ENCODE measurements at places on chromosomes 5 and 9.

DNA sequence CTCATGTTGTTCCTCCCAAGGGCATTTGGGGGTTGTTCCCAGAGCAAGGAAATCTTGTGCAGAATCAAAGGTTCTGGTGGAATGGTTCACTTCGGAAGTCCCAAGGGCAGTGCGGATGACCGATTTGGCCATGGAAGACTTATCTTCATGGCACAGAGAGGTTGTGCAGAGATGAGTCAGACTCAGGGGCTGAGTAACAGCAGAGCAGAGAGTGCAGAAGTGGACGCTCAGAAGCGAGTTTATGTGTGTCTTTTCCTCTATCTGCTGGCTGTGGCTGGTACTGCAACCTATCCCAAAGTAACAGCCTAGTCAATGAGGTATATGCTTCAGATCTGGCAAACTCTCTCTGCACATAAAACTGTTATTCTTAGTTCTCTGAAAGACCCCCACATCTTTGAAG is 118.1 kb downstream of the DPYSL3 start:
- DNase-seq: peak; percentile 1

DNA sequence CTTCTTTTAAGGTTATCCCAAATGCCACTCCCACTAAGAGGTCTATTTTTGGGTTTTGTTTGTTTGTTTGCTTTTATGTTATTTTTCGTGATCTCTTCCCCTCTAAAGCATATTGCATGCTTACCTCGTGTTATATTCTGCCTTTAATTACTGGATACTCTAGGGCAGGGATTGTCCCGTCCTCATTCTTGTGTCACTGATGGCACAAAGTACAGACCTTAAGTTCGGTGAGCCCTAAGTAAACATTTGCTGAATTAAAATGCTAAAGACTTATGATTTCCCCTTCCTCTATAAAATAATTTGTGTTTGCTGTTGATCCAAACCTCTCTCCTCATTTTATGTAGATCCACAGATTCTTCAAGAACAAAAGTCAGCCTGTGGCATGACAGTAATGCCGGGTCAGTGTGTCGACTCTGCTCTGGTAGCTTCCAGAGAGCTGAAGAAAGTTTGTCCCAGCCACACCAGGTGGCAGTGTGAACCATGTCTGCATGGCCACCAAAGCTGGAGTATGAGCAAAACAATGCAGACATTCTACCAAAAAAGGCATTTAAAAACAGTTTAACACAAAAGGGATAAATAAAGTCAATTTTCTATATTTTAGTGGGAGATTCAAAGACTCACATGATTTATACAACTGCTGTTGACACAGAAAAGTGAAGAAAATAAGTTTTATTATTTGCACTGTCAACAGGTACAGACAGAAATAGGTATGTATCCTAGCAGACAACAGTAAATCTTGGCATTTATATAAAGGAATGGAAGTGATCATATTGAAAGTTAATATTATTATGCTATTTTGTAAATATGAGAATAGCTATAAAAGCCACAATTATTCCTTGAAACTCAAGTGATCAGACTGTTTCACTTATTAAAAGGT is 17.9 kb upstream of the POC5 start:
- no peak for DNase-seq

DNA sequence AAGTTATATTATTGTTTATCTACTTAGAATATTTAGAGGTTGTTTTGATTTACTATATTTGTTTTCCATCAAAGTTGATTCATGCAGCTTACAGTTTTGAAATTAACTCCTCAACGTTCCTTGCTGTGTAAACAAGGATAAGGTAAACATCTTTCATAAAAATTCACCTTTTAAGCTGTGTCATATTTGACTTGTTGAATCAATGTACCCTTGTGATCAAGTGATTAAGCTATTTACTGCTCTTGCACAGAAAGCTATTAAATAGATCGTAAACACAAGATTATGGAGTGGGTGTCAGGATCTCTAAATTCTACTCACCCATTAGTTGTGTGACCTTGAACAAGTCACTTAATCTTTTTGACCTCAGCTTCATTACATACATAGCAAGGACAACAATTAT is 2054.0 kb upstream of the NUDT12 start:
- no peak for DNase-seq

DNA sequence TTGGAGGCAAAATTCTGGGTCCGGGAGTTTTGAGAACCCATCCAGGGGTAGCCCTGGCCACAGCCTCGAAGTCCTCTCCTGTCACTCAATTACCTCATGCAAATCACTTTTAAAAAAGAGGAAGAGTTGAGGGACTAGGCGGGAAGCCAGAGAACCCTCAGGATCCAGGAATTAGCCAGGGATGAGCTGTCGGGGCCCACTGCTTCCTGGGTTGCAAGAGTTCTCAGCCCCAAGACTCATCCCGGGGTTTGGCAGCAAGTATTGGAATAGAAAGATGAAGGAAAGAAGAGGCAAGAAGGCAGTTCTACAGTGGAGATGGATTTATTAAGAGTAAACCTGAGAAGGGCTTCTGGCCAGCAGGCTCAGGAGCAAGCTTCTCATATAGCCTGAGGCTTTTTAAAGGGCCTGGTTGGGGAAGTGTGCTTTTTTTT is 25.6 kb downstream of the C9orf50 start:
- no peak for DNase-seq

GRCh38 chr5:137753691-137754187 is 424 bp downstream of the HNRNPA0 start:
- peak; percentile 17 for DNase-seq

DNA sequence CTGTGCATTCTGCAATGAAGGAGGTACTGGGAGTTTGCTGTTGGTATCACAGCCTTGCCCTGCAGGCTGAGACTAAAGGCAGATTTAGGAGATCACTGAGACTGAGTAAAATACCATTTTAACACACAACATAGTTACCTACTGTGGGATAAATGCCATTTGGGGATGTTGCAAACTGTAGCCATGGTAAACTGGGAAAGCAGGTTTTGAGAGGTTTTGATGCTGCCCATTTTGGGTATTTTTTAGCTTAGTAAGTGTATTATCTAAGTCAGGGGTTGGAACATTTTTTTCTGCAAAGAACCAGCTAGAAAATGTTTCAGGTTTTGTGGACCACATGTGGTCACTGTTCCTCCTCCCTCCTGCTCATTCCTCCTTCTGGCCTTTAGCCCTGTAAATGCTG is 108.9 kb downstream of the EHMT1 start:
- no peak for DNase-seq

GRCh38 chr5:893711-894110 is 1.0 kb downstream of the TRIP13 start:
- DNase-seq: no peak

- DNase-seq: no peak
Observed at GRCh38 chr5:108345541-108346171, 36.2 kb downstream of the FBXL17 start.

GRCh38 chr9:95029288-95029687 is 288.2 kb downstream of the FANCC start:
- DNase-seq: no peak

DNA sequence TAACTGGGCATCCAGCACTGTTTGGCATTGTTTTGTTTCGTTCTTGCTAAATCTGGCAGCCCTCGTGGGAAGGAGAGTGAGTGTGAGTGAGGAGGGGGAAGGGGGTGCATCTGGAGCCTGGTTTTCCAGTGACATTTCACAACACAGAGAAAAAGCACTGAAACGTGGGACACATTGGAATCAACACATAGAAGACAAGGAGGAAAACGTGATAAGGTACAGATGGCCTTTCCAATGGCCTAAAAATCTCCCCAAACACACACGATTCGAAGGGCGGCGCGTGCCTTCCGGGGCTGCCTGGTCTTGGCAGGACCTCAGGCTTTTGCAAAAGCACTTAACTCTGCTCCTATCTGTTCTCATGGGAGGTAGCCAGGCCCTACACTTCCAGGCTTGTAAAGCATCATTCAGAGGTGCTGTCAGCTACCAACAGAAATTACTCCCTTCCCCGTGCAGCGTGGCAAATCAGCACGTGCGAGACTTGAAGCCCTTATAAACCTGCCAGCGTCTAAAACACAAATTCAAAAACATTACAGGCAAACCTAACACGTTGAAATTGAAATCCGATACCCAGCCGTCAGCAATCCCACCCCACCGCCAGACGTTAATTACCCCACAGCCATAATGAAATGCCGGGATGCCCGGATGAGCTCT is 129.4 kb downstream of the OLFM1 start:
- DNase-seq: no peak

- no peak for DNase-seq
Observed at GRCh38 chr5:100827481-100827889, 75.6 kb downstream of the ST8SIA4 start.

DNA sequence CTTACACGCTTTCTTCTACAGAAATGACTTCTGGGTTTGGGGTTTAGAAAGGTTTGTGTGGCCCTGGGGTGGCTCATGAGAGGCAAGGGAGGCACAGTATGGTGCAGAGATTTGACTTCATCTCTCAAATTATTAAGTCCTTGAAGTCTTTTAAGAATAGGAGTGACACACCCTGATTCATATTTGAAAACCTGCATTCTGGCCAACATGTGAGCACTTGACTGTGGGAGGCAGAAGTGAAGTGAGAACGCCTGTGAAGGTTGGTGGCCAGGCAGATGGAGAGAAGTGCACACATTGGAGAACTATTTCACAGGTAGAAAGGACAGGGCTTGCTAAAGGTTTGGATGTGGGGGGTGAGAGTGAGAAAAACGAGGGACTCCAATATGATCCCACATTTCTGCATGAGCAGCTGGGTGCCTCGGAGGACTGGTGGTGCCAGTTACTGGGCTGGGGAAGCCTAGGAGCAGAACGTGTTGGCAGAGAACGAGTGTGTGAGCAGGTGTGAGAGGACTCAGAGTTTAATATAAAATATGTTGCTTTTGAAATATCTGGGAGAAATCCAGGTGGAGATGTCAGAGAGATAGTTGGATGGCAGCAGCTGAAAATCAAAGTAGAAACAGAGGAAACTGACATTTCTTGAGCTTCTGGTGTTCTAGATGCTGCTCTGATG is 240.0 kb upstream of the ADAMTSL1 start:
- no peak for DNase-seq

DNA sequence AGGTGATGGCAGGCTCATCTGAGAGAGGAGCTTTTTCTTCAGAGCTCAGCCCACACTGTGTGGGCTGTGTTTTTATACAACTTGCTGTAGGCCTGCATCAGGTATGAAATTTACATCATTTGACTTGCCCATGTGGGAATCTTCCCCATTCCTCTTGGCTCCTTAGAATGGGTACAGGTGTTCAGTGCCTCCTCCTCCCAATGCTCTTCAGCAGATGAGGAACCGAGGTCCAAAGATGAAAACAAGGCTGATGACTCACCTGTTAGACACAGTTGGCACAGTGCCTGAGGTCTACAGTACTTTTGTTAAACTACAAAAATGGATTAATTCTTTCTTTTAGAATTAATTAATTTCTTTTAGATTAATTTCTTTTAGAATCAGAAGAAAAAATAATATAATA is 20.8 kb downstream of the PAPPA start:
- DNase-seq: no peak

- no peak for DNase-seq
Observed at GRCh38 chr5:134131165-134131564, 16.7 kb downstream of the TCF7 start.

GRCh38 chr5:34930870-34931269 is 1.5 kb downstream of the DNAJC21 start:
- DNase-seq: no peak

- DNase-seq: no peak
Observed at GRCh38 chr9:126702151-126703001, 88.6 kb downstream of the LMX1B start.

GRCh38 chr9:82949203-82949602 is 113.7 kb downstream of the RASEF start:
- no peak for DNase-seq

DNA sequence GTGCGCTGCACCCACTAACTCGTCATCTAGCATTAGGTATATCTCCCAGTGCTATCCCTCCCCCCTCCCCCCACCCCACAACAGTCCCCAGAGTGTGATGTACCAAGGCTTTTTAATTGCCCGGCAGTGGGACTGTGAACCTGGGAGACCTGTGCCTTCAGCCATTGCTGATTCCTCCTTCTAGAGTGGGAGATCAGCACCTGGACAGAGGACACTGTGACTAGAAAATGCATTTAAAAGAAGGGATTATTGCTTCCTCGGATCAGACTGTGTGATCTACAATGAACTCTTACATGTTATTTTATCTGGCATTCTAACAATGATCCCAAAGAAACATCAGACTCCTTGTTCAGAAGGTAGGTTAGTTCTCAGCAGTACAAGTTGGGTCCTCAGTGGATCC is 25.9 kb downstream of the CTSL start:
- DNase-seq: no peak

GRCh38 chr5:65563777-65564176 is 681 bp downstream of the PPWD1 start:
- no peak for DNase-seq

DNA sequence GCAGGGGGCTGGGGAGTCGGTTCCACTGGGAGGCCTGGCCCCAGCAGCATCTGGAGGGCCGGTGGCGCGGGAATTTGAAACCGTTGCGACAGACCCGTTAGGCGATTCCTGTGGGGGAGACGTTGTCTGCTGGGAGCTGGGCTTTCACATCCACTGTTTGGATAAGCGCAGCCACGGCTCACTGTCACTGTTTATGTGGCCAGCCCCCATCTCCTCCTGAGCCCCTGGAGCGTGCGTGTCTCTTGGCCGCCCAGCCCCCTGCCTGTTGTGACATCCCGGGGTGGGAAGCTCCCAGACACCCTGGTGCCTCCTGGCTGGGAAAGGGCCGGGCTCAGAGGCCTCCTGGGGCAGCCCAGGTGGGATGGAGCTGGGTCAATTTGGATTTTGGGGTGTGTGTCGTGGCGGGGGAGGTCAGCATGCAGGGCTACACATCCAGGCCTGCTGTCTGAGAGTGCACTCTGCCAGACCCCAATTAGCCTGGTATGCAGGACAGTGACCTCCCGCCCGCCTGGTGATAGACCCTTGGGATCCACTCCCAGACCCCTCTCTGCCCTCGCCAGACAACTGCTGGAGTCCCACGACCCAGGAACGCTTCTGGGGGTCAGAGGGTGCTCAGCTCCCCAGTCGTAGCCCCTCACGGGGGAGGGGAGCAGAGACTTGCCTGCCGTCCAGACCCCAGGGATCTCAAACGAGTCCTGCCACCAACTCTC is 62.0 kb upstream of the RNU6ATAC start:
- DNase-seq: no peak

GRCh38 chr5:56440871-56441740 is 208.0 kb upstream of the ANKRD55 start:
- DNase-seq: peak; percentile 17

DNA sequence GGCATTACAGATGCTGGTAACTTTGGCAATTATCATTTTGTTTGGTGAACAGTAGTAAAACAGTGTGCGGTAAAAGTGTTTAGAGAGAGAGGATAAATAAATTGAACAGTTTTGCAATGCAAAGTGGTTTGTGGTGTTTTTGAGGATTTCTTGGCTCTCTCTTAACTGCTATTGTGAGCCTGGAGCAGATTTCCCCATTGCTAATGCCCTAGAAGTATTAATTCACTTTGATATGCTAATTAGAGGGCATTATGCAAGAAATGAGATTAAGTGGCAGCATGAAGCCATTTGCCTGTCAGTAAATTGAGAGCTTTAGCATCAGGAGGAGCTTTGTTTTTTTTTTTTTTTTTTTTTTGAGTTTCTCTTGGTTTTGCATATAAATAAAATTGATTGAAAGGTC is 8.2 kb downstream of the PBX3 start:
- DNase-seq: no peak
